ENCODE measurements at places on chromosomes 12 and 14.

GRCh38 chr12:43540470-43540869, 11.5 kb downstream of the ADAMTS20 start:
- DNase-seq = no peak

DNA sequence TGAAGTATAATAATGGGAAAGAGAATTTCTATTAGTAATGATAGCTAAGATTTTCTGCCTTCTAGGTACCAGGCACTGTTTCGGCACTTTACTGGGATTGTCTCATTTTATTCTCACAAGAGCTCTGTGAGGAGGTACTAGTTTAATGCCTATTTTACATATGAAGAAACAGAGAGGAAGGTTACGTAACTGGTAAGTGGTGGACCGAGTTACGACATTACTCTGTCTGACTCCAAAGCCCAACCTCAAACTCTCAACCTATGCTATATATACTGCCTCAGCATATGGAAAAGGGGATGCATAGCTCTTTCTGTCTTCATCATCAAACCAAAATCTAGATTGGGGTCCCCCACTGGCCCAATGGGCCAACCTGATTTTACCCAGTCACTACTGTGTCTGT, 133.5 kb downstream of the KTN1 start:
- DNase-seq = no peak

DNA sequence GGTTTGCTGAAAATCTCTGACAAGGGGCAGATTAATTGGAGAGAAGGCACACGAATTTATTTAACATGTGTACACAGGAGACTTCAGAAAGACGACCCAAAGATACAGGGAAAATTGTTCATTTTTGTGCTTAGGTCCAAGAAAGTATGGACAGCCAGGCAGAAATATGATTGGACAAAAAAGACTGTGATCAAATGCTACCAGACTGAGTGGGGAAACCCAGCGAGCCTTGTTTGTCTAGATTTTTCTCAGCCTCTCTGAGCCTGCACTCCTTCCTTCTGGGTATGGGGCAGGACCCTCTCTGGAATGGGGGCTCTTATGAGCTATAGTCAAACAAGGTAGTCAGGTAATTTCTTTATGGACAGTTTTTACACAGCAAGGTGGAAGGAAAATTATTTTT, 10.4 kb upstream of the CIPC start:
- no peak for DNase-seq

- no peak for DNase-seq
Observed at GRCh38 chr12:53761306-53761705, 9.5 kb upstream of the CISTR start.

- DNase-seq = no peak
Observed at GRCh38 chr14:37253905-37254304, 56.2 kb downstream of the MIPOL1 start.

GRCh38 chr12:22350886-22351285, 16.4 kb upstream of the ST8SIA1 start:
- DNase-seq = no peak

GRCh38 chr14:34052658-34053014, 101.8 kb upstream of the EGLN3 start:
- no peak for DNase-seq

- DNase-seq = no peak
Observed at GRCh38 chr12:52720365-52720886, 17.1 kb upstream of the KRT77 start.

- DNase-seq = no peak
Observed at GRCh38 chr14:89690139-89690538, 264.4 kb downstream of the EFCAB11 start.

DNA sequence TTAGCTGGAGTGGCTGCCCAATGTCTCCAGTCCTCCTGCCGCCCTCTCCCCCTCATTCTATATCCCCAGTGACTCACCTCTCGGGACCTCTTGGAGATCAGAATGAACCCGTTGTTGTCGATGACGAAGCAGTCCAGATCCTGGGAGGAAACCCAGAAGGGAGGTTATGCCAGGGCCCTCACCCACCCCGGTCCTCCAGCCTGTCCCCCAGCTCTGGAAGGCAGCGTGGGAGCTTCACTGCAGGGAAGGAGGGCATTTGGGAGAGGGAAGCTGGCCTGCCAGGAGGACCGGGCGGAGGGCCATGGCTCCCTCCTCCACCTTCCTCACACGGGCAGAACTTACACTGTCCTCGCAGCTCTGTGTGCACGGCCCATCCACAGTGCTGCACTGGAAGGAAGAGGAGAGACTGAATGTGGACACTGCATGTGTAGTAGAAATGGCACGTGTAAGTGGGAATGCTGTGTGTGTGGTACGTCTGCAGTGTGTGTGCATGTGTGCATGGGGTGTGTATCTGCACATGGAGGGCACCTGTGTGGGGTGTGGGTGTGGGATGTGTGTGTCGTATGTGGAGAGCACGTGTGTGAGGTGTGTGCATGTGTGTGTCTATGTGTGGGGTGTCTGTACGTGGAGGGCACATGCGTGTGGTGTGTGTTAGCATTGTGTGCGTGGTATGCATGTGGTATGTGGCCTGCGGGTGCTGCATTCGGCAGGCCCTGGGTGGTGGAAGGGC, 10.0 kb upstream of the LRTM2 start:
- DNase-seq = no peak

DNA sequence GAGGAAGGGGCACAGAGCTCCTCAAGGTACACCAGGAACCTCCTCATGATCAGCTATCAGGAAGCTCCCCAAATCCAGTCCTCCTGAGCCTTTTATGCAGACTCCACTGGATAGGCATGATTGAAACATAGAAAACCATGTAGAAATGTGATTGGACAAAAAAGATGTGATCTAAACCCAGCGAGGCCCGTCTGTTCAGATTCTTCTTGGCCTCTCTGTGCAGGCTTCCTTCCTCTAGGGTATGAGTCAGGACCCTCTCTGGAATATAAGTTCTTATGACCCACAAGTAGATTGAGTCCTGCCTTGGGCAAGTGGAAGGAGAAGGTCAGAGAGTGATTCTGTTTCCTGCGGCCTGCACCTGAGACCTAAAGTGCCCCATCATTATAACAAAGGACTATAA, 166.3 kb downstream of the PHLDA1 start:
- no peak for DNase-seq

DNA sequence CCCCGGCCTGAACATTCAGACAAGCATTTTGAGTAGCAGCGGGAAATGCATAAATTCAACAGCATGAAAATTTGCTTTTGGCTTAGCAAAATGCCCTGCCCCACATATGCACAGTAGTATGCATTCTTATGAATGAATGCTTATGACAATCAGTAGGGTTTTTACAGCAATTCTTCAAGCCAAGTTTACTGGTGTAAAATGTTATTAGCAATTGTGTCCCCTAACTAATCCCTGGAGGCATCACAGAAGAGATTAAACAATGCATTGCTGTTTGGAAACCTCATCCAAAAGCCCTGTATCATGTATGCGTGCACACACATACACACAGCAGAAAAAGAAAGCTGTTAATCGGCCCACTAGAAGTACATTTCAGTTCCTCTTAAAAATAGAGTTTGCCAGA, 406.5 kb downstream of the LRIG3 start:
- no peak for DNase-seq

DNA sequence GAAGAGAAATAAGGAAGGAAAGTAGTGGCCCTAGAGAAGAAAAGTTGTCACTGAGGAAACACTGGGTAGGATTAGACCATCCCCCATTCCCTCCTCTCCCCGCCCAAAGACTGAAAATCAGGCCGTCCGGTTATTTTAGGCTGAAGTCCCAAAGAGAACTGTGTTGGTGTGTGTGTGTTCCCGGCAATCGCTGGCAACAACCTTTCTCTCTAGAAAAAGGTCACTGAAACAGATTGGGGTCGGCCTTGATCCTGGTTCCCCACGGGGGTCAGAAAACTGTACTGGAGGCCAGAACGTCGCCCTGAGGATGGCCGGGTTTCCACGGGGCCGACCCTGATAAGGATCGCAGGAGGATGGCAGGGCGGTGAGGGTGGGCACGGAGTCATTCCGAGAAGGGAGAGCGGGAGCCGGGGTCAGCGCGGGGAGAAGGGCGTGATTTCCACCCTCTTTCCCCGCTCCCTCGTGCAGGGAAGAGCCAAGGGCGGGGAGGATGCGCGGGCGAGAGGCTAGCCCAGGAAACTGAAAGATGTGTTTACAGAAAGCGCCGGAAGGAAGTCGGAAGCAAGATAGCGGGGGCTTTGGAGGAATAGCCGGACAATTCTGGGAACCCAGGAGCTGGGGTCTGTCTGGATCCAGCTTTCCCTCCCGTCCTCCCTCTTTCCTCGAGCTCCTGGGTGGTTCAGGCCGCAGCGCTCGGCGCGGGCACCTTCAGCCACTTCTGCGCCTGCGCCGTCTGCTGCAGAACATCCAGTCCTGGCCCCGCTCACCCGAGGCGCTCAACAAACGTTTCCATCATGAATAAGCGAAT, 25.3 kb upstream of the SPTLC2 start:
- peak; percentile 86 for DNase-seq

- DNase-seq = peak; percentile 35
Observed at GRCh38 chr14:54690887-54691286, 124.0 kb downstream of the SAMD4A start.

DNA sequence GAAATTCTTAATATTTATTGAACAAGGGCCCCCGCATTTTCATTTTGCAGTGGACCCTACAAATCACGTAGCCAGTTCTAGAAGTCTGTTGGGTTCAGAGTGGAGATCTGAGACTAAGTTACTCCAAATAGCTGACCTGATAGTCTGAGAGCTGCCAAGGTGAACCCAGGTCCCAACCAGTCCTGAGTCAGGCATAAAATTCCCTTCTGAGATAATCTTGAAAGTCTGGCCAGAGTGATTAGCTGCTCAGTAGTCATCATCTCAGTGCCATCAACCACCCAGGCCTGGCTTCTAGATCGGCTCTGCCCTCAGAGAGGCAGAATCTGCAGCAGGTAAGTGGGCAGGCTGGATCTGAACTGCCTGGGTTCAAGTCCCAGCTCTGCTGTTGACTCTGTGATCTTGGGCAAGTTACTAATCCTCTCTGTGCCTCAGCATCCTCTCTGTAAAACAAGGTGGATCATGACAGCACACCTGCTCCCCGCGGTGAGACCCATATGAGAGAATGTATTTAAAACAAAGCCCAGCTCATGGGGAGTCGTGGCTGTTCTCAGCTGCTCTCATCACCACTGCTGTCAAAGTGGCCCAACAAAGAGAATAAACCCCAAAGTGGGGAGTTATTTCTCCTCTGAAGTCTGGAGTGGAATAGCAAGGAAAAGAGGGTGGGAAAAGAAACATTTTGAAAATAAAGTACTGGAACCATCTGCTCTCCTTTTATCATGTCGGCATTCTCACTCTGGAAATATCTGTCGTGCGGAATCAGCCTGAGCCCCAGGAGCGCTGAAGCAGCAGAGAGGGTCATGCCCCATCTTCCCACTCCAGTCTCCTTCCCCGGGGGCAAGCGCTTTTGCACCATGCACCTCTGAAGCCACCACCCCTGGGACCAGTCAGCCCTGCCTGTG, 193.3 kb downstream of the DPF3 start:
- no peak for DNase-seq

DNA sequence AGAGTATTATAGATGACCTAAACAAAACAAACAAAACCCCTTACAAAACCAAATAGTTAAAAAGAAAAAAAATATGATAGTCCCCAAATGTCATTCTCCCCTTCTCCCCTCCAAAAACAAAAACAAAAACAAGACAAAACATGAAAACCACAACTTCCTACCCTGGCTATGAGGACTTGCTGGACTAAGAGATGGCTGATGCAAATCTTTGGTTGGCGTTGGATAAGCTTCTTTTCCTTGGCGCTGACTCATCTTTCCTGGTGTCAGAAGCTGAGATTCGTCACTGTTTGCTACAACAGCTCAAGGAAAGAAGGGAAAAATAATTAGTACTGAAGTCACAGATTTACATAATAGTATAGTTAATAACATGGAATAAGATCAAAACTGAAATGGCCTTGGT, 102.5 kb upstream of the BBS10 start:
- no peak for DNase-seq

DNA sequence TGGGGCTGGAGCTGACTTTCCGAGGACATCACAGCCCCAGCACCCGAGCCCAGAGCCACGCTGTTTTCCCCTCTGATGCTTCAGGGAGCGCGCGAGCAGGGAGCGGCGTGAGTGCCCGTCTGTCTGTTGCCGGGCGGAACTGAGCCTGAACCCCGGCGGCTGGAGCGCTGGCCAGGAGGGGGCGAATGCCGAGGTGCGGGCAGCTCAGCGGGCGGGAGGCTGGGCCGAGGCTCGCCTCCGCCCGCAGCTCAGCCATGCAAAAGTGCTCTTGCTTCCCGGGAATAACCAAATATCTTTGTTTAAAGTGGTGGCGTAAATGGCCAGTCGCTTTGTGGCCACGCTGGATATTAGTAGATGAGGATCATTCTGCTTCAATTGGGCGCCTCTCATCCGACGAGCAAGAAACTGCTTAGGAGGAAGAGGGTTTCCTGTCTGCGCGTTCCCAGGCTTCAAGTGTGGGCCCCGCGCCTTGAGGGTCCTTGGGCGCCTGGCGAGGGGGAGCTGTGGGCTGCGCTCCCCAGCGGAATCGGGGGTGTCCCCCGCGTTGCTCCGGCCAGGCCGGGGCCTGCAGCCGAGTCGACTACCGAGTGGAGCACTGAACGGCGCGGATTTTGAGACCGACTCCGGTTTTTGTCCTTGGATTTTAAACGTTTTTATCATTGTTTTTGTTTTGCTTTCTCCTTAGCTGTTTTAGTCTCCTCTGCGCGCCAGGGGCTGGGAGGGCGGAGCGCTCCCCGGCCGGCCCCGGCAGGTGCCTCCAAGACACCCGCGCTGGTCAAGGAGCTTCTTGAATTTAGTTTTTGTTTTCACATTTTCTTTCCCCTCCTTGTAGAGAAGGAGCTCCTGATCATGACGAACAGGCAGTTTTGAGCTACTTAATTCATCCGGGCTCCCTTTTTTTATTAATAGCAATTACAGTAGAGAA, 831 bp upstream of the NKX2-1 start:
- DNase-seq = peak; percentile 61

GRCh38 chr12:100058482-100059029, 73.8 kb upstream of the ANKS1B start:
- DNase-seq = no peak

GRCh38 chr12:3302401-3303041, 188.5 kb upstream of the PRMT8 start:
- no peak for DNase-seq

DNA sequence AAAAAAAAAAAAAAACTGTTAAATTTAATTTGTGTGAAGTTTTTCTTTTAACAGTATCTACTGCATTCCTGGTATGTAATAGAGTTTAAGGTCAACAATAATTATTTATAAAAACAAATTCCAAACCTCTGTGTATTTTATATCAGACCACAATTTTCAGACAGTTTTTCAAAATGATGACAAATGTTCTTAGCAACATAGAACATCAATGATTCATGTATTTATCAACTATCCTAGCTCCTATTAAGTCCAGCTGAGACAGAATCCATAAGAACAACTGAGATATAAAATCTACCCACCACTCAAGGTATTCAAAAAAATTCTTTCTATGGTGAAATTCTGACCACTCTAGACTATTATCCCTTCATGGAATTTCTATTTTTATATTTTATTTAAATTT, 144.5 kb downstream of the EPS8 start:
- no peak for DNase-seq

DNA sequence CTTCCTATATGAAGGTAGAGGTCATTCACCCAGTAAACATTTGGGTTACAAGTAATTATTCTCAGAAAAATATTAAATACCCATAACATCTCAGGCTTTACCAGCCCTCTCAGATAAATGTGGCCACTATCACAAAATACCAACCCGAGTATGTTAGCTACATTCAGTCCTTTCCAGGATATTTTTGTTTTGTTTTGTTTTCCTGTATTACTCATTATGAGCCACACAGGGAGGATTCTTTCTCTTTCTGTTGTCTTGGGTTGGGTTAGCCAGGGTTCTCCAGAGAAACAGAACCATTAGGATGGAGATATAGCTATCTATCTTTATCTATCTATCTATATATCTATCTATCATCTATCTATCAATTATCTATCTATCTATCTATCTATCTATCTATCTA, 947.6 kb upstream of the MDGA2 start:
- no peak for DNase-seq

Data from activated CD8-positive, alpha-beta memory T cell treated with anti-CD3 and anti-CD28 coated beads, Interleukin-2, amount 50 U/mL, for 48 hours (primary cell).